ENCODE measurements at places on chromosomes 7 and 10.

- peak; percentile 95 for DNase-seq
Measured at GRCh38 chr7:50826371-50827172, 43.9 kb upstream of the GRB10 start.

- DNase-seq, result peak; percentile 52
Measured at GRCh38 chr7:31134246-31135188, 82.4 kb downstream of the ADCYAP1R1 start.

DNA sequence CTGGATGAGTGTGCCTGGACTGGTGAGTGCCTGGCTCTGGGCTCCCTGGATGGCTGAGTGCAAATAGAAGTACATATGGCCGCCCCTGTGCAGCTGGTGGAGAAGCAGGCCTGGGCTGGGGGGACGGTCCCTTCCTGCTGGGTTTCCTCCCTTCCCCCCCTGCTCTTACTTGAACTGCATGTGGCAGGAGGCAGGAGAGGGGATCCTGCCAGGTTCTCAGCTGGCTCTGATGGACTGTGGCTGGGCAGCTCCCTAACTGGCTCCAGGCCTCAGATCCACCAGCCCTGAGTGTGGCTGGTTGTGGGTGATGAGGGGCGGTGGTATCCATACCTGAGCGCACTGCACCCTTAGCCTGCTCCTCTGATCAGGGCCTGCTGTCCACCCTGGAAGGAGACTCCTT lies 26.9 kb downstream of the ADCY1 start:
- DNase-seq, result no peak

GRCh38 chr10:103726637-103727036 lies 128.7 kb downstream of the SH3PXD2A start:
- DNase-seq, result no peak

- no peak for DNase-seq
Measured at GRCh38 chr7:155190688-155191087, 107.0 kb upstream of the INSIG1 start.

GRCh38 chr7:33114976-33115375 lies 5.8 kb upstream of the RP9 start:
- DNase-seq, result no peak

- no peak for DNase-seq
Measured at GRCh38 chr7:79287981-79288380, 165.5 kb downstream of the MAGI2 start.

DNA sequence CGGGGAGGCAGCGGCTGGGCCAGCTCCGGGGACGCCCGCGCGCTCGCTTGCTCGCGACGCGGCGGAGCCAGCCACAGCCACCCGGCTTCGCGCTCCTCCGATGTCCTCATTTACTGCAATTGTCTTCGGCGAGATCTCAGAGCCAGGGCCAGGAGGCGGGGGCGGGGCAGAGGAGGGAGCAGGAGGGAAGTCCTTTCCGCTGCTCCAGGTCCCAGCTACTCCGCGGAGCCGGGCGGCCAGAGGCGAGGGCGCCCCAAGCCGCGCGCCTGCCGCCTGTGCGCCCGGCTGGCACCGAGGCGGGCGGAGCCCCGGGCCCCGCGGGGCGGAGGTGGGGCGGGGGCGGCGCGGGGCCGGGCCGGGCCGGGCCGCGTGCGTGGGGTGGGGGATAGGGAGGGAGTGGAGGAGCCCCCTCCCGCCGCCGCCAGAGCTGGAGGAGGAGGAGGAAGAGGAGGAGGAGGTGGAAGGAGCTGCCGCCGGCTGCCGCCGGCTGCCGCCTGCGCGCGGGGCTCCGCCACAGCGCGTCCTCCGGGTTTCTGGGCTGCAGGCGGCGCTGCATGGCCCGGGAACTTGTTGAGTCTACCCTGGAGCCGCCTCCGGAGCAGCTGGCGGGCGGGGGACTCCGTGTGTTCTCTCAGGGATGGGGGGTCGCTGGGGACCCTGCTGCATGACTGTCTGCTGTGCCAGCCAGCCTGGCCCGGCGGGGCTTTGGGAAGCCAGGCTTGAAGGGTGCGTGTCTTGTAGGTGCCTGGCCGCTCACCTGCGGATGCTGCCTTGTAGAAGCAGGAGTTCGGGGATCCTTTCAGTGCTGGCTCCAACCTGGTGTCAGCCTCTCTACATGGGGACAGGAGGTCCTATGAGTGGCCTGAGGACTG lies at the start of gene INSYN2A:
TSS of gene INSYN2A (minus strand) at position 310 of the 872 bp plus-strand sequence. CDS start 20,196 bp downstream, outside the sequence.
- peak; percentile 59 for DNase-seq

DNA sequence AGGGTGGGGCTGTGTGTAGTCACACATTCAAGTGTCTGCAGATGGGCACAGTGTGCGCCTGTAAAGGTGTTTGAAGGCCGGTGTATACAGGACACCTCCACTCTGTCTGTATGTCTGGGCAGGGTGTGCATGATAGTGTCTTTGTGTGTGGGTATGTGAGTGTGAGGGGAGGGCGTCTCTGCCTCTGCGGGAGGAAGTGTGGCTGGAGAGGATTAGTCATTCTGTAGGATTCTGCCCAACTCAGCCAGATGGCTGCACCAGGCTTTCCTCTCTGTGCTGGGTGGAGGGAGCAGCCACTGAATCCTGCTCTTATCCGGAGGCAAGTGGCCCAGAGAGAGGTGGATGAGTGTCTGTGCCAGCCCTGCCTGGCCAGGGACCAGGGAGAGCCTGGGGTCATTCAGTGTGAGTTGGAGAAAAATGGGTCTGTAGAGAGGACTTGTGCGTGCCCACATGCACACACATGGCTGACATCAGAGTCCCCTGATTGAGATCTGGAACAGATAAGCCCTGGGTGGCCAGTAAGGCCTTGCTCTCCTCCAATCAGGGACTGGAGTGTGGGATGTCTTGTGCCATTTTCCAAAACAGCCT lies 1.7 kb downstream of the SFXN3 start:
- peak; percentile 82 for DNase-seq

- no peak for DNase-seq
Measured at GRCh38 chr10:112774798-112775197, 175.2 kb upstream of the TCF7L2 start.

GRCh38 chr10:36533861-36534260 lies 591.5 kb upstream of the ANKRD30A start:
- DNase-seq, result no peak

- DNase-seq, result no peak
Measured at GRCh38 chr7:31835471-31835870, 148.5 kb downstream of the PPP1R17 start.

- peak; percentile 47 for DNase-seq
Measured at GRCh38 chr10:19816411-19817230, at the start of gene PLXDC2. Gene PLXDC2 (plus strand): TSS chr10:19816432.

GRCh38 chr10:79266543-79267312 lies 80.5 kb upstream of the PPIF start:
- peak; percentile 71 for DNase-seq

GRCh38 chr10:132449811-132450181 lies 52.8 kb downstream of the PWWP2B start:
- DNase-seq, result no peak

DNA sequence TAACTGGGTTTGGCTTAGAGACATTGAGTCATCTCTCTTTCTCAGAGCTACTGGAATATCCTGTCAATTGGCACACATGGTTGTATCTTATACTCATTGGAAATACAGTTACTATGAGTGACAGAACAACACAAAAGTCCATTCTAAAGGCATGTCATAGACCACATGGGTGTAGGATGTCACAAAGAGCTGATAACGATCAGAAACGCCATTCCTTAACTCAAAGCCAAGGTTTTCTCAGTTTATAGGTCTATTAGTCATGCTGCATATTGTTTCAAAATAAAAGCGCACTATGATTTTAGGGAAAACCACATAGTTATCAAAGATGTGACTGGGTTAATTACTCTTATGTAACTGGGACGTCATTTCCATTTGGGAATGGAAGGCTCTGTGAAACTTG lies 147.2 kb upstream of the FAM171A1 start:
- DNase-seq, result peak; percentile 83

DNA sequence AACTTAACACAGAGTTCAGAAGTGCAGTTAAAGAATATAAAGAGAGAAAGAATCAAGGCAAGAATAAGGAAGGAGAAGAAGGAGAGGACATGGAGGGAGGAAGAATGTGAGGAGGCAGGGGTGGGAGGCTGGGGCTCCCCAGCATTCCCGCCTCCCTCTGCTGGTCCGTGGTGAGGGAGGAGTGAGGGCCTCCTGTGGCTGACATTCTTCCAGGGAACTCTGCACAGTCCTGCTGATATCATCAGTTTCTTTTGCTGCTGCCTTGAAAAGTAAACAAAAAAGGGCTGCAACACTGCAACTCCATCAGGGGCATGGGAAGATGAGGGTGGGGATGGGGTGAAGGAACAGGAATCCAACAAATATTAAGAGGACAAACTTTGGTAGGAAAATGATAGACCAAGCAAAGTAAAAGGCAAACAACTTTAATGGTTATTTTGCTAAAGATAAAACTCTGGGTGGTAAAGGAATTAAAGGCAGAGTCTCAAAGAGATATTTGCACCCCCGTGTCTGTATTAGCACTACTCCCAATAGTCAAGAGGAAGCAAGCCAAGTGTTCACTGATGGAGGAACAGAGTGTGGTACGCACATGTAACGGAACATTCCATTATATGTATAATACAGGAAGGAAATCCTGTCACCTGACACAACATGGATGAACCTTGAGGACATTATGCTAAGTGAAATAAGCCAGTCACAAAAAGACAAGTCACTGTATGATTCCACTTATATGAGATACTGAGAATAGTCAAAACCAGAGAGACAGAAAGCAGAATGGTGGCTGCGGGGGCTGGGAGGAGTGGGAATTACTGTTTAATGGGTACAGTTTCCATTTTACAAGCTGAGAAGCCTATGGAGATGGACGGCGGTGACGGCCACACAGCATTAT lies 8.0 kb upstream of the SPOCK2 start:
- no peak for DNase-seq

DNA sequence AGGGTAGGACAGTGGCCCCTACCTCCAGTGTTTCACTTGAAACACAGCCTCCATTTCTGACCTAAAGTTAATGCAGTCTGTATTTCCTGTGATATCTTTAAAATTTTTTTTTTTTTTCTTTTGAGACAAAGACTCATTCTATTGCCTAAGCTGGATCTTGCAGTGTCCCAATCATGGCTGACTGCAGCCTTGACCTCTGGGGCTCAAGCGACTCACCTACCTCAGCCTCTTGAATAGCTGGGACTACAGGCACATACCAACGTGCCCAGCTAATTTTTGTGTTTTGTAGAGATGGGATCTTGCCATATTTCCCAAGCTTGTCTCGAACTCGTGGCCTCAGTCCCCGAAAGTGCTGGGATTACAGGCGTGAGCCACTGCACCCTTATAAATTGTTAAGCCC lies 16.7 kb upstream of the MGAM2 start:
- peak; percentile 43 for DNase-seq

DNA sequence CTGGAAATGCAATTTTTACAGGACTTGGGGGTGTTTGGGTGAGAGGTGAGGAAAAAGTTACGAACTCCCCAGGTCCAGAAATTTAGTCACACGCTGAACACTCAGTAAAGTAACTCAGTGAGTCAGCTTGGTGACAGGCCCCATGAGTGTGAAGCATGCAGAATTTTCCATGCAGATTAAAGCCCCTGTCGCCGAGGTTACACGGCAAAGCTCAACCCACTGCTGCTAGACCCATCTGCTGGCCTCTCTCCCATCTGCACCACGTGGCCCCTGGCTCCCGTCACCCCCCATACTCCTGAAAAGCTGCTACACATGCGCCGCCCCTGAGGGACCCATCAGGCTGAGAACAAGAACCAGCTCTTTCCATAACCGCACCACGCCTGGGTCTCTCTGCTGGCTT lies 7.0 kb upstream of the MMP21 start:
- no peak for DNase-seq

GRCh38 chr10:80281292-80281691 lies 8.2 kb downstream of the MAT1A start:
- no peak for DNase-seq

DNA sequence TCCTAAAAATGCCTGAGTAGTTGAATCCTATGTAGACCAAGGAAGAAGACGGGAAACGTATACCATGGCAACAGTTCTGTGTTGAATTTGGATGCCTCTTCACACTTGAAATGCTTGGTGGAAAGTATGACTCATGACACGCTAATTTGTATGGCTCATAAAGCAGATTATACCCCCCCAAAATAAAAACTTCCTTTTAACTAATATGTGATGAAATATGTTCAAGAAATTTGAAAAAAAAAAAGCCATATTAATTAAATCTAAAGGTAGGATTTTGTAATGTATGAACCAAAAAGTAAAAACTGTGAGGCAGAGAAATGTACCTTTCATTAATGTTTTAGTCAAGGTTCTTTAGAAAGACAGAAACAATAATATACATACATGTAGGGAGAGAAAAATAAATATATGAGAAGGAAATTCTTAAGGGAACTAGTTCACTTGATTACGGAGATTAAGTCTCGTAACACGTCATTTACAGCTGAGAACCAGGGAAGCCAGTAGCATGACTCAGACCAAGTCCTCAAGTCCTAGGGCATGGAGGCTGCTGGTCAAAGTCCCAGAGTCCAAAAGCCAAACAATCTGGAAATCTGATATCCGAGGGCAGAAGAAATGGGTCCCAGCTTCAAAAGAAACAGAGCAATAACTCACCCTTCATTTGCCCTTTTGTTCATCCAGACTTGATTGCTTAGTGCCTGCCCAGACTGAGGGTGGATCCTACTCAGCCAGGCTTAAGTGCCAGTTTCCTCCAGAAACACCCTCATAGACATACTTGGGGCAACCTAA lies 485.1 kb downstream of the SEMA3D start:
- DNase-seq, result peak; percentile 36

DNA sequence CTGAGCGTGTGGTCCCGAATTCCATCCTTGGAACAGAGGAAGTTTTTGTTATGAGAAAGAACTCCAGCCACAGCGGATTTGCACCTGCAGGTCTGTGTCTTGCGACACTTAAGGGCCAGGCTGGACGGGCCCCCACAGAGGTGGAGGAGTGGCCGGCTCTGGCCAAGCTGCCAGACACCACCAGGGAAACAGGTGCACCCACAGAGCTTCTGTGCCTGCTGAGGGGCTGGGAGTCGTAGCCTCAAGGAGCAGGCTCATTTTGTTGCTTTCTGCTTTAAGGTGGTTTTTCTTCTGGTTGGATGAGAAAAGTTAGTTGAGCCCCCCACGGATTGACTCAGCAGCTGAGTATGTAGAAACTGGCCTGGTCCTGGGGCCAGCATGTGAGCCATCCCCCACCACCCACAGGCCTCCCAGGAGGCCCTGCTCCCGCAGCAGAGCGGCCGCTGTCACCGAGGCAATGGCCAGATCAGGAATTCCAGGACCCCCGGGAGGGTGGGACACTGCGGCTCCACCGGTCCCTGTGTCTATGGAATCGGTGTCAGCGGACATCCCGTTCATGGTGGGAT lies 41.9 kb downstream of the NKX6-2 start:
- DNase-seq, result no peak

- DNase-seq, result no peak
Measured at GRCh38 chr10:26733750-26734568, 36.5 kb downstream of the PDSS1 start.

- peak; percentile 57 for DNase-seq
Measured at GRCh38 chr7:46969303-46970130, 612.4 kb downstream of the TNS3 start.

GRCh38 chr10:132957981-132958882 lies 15.9 kb upstream of the CFAP46 start:
- no peak for DNase-seq

DNA sequence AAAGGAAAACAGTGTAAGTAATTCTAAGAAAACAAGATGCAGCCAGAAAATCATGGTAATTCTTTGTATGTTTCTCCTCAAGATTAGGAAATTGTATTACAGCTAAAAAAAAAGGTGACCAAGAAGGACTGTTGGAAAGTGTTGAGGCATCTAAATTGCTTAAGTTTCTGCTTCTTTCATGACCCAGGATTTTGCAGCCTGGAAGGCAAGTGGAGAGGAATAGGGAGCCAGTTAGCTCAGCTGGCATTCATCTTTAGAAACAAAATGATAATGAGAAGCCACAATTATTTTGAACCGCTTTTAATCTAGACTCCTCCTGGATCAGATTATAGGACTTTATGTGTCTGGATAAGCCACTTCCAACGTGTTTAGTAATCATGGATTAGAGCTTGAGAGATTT lies 56.8 kb upstream of the TMEM229A start:
- no peak for DNase-seq
